NCI-H2171 (cell line): ENCODE measurements at places on chromosomes 3 and 15.
A peak's percentile ranks its signal among the peaks of the same experiment; 100 is the strongest.

GRCh38 chr3:127175272-127175671, 17.7 kb upstream of the PRR23E start:
- no peak for DNase-seq

GRCh38 chr3:112089956-112090886, 4.0 kb downstream of the C3orf52 start:
- no peak for DNase-seq

DNA sequence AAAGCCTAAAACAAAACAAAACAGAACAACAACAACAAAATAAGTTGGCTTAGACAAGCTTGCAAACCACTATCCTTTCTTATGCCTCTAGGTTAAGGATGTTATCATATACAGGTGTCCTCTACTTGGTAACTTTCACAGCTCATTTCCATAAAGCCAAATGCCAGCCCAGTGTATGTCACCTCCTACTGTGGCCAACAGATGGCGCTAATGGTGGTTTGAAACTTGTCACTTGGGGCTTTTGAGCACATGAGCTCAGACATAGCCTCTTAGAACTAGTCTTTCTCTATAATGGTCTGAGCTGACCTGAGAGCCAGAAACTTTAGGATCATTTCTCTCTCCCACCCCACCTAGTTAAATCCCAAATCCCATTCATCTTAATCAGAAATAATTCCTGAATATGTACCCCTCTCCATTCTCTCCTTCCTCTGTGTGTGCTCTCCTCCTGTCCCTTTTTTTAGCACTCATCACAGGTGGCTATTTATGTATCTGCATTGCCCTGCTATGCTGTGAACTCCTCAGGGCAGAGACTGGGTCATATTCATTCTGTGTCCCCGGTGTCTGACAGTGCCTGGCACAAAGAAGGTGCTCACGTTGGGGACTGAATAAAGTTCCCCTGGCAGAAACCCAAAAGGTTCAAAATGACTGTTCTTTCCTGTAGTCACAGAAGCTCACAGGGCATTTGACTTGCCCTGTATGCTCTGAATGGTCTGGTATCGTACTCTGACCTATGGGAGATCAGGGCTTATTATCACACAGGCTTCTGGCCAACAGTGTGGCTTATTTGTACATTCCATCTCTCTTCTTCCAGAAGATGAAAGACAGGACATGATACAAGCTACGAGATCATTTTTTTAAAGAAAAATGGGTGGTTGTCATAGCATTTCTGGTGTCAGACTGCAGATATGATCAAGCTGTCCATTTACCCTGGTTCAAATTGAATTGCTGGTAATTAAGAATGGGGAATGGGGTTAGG, 319.3 kb upstream of the AZI2 start:
- DNase-seq = no peak

DNA sequence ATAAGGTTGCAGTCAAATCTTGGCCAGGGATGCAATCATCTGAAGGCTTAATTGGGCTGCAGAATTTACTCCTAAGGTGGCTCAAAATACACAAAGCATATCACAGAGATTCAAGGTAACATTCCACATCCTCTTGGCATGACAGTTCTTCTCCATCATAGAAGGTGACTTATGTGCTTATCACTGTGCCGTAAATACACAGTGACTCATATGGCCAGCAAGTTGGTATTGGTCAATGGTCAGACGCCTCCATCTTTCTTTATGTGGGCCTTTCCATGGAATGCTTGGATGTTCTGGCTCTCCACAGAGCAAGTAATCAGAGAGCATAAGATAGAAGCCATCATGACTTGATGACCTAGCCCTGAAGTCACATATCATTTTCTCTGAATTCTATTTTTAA, 168.8 kb upstream of the ST8SIA2 start:
- DNase-seq = no peak

- peak; percentile 11 for DNase-seq
Observed at GRCh38 chr3:71725271-71725991, at the start of gene EIF4E3. EIF4E3 (minus strand) TSS chr3:71725402; CDS start chr3:71725367, 35 bp downstream.

GRCh38 chr15:61869656-61870055, 190.6 kb downstream of the VPS13C start:
- DNase-seq = no peak

DNA sequence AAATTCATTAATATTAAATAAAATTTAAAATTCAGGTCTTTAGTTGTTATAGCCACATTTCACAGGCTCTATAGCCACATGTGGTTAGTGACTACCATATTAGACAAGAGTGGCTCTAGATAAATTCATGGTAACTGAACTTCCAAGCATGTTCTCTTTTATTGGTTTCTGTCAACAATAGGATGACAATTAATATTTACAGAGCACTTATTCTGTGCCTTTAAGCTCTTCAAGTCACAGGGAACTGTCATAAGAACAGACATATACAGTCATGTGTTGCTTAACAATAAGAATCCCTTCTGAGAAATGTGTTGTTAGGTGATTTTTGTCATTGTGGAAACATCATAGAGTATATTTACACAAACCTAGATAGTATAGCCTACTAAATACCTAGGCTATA, 38.8 kb upstream of the SLC25A36 start:
- no peak for DNase-seq

GRCh38 chr3:123702720-123703119, 117.9 kb upstream of the HACD2 start:
- DNase-seq = no peak

DNA sequence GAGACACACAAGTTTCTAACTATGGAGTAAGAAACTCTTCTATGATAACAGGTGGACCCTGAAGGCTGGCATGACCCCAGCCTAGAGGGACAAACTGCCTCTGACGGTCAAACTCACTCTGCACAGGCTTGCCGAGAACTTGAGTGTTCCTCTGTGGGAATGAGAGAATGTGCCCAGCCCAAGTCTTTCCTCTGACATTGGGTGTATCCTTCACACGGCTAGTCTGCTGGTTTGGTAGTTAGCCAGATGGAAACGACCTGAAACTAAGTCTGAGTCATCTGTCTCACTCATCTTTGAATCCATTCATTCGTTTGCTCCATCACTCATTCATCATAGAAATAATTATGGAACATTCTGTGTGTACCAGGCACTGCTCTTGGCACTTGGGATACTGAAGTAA, 198.4 kb downstream of the ATP10A start:
- no peak for DNase-seq
